Stimulated activated CD4-positive, alpha-beta T cell treated with anti-CD3 and anti-CD28 coated beads, Interleukin-1b, Interleukin-23, amount 100 ng/mL, for 4 hours (primary cell): ENCODE measurements at places on chromosomes 16 and 17.

GRCh38 chr16:86517652-86518258, 7.4 kb downstream of the FOXF1 start:
- no peak for DNase-seq

- DNase-seq: no peak
These were observed 14.6 kb downstream of the ALOX12B start for GRCh38 chr17:8072729-8073461.

DNA sequence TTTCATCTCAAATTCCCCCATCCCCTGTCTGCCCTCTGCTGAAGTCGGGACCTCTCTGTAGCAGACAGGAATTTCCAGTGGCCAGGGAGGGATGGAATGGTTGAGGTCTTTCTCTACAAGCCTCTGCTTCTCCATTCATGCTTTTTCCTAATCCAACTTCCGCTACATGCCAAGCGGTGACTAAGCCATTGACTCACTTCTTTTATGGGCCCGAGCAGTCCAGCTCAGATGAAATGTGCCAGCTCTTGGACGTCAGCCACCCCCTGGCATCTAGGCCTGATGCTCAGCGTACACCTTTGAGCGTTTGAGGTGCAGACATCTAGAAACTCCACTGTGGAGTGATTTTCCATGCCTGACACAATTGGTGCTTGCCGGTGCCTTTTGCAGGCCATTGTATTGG, 40.7 kb upstream of the GPR139 start:
- no peak for DNase-seq

- no peak for DNase-seq
These were observed 1.5 kb upstream of the CMIP start for GRCh38 chr16:81442916-81443687.

GRCh38 chr17:71111460-71111859, 942.1 kb downstream of the KCNJ2 start:
- no peak for DNase-seq

DNA sequence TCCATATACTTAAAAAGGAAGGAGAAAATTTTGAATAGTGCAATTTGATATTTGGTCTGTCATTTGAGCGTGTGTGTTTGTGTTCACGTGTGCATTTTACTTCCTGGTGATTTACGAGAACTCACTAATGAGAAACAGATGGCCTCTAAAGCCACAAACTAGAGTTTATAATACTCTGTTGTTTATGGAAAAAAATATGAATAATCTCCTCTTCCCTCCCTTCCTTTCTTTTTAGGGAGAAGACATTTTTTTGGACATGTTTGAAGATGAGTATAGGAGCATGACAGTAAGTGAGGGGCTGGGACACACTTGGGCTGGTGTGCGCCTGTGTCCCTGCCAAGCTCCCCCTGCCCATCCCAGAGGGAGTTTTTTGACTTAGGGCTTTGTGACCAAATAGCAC, 102.7 kb downstream of the CLEC16A start:
- no peak for DNase-seq

- no peak for DNase-seq
These were observed 48.5 kb downstream of the ZNF18 start for GRCh38 chr17:11948789-11949188.

DNA sequence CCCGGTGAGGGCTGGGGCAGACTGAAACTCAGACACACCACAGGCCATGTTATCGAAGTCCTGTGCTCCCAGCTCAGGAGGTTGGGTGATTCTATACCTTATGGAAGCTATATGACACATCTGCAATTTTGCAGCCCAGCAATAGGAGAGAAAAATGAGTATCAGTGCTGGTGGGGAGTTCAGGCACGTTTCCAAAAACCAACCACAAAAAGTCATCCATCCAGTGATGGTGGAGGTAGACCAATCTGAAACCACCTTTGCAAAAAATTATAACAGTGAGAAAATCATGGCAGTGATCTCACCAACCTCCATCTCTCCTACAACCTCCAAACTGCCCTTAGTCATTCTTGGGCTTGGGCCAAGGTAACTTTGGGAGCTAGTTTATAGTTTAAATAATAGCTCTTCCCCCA, 327.9 kb downstream of the SLC39A11 start:
- no peak for DNase-seq

DNA sequence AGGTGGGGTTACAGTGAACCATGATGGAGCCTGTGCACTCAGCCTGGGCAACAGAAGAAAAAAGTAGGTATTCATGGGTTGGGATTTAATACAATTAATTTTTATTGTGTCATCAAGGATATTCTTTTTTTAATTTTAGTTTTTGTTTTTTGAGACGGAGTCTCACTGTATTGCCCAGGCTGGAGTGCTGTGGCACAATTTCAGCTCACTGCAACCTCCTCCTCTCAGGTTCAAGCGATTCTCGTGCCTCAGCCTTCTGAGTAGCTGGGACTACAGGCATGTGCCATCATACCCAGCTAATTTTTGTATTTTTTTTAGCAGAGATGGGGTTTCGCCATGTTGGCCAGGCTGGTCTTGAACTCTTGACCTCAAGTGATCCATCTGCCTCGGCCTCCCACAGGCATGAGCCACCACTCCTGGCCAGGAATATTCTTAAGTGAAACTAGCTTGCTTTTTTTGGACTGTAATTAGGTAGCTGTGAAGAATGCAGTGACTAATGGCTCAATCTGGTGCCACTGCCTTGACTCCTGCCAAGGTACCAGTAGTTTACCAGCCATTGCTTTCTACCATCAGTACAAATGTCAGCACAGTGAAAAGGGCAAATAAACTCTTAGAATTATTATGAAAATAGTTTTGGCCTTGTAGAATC, 4.8 kb downstream of the PPM1D start:
- DNase-seq: no peak

- no peak for DNase-seq
These were observed 62.3 kb downstream of the MARCHF10 start for GRCh38 chr17:62745806-62746205.

DNA sequence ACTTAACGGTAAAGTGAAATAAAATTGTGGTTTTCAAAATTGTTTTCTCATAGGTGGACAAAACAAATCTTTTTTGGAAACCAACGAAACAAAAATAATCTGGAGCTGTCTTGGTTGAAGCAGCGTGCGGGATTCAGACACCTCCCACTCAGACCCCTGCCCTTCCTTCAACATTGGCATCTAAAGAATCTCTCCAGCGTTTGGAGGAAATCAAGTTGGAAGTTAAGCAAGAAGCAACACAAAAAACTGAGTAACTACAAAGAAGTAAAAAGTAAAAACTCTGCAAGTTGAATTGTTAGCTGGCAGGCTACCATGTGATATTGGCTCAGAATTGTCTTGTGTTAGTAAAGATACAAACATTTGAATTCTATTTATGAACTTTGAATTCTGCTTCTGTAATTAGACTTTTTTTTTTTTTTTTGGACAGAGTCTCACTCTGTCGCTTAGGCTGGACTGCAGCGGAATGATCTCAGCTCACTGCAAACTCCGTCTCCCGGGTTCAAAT, 361.0 kb upstream of the PMFBP1 start:
- DNase-seq: no peak

GRCh38 chr16:87058728-87059250, 258.4 kb downstream of the C16orf95 start:
- no peak for DNase-seq

GRCh38 chr16:7221157-7221556, 111.5 kb upstream of the RBFOX1 start:
- DNase-seq: no peak

GRCh38 chr17:28985950-28986713, 19.7 kb downstream of the SEZ6 start:
- no peak for DNase-seq

- DNase-seq: no peak
These were observed 9.3 kb downstream of the SMCR8 start for GRCh38 chr17:18324140-18325050.

DNA sequence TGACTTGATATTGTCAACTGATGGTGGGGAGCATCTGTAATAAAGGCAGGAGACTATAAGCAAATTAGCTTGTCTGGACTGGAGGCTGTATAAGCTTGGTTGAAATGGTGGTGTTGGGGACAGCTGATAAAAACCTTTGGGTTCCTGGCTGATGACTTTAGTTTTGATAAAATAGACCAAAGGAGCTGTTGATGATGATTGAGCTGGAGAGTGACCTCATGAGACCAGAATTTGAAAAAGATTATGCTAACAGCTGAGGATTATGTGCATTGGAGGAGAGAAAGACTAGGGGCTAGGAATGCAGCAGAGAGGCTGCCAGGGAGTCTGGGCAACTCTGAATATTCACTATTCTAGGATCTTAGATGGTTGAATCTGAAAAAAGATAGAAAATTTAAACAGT, 8.7 kb upstream of the CDC27 start:
- no peak for DNase-seq

- DNase-seq: no peak
These were observed 6.0 kb downstream of the MXRA7 start for GRCh38 chr17:76704805-76705204.

- peak; percentile 38 for DNase-seq
These were observed 60.9 kb downstream of the RPTOR start for GRCh38 chr17:80605326-80606066.

GRCh38 chr16:48822431-48822830, 212.5 kb upstream of the N4BP1 start:
- DNase-seq: no peak

- no peak for DNase-seq
These were observed 104.5 kb downstream of the C16orf78 start for GRCh38 chr16:49478107-49478506.

DNA sequence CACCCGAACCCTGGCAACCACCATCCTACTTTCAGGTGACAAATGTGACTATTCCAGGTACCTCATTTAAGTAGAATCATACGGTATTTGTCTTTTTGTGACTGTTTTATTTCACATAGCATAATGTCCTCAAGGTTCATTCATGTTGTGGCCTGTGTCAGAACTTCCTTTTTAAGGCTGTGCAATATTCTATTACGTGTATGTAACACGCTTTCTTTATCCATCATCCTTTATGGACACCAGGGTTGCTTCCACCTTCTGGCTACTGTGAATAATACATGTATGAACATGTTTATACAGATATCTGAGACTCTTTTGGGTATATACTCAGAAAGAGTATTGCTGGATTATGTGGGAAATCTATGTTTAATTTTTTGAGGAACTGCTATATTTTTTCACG, 28.7 kb upstream of the RSL1D1 start:
- DNase-seq: no peak

GRCh38 chr16:22969567-22969966, 155.6 kb downstream of the HS3ST2 start:
- no peak for DNase-seq

- DNase-seq: no peak
These were observed 29.4 kb downstream of the RPH3AL start for GRCh38 chr17:323181-323580.
